Psoas muscle (tissue), 8 donors: ENCODE measurements at places on chromosomes 3 and 15.

DNA sequence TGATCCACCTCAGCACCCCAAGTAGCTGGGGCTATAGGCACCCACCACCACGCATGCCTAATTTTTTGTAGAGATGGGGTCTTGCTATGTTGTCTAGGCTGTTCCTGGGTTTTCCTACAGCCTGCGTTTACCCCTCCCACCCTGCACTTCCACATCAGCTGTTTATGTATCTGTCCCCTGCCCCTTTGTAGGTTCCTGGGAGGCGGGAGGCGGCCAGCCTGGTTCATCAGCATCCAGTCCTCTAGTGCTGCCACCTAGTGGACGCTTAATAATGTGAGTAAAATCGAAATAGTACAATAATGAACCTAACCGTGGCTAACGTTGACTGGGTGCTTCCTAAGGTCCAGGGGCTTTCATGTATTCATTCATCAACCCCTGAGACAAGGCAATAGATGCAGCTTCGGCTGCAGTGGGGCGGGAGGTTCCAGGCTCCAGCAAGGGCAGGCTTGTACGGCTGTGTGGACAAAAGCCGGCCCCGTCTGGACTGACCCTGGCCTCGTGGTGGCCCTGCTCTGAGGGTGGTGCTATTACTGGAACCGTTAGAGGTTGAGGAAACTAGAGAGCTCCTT lies 1.2 kb upstream of the LCTL start:
- DNase-seq, result no peak

DNA sequence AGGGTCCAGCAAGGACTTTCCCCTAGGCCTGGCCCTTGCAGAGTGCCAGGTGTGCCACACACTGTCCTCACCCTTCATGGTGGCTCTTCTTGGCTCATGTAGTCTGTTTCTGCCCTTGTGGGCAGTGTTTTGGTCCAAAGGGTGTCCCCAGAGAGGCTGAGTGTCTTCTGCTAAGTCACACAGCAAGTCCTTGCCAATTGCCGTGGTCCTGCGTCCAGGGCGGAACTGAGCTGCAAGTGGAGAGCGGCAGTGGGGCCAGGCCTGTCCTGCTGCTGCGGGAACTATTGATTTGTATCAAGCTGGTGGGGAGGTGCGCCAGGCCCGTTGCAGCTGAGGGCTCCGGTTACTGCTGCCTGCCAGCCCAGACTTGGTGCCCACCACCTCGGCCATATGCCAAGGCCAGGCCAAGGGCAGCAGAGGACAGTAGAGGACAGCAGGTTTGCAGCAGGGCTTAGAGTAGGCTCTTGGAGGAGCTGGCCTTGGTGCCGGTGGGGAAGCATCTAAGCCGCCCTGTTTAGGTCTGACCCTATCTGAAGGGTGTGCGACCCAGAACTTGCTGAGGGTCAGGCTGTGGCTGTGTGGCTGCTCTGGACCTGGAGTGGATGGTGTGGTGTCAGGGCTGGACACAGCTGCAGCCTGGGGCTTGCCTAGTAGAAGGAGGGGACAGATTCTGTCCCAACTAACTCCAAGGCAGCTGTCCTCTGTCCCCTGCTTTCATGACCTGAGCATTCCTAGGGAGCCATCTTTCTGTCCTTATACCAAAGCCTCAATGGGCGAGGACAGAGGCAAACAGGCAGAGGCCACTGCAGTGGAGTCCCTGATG lies 4.5 kb downstream of the AMIGO3 start:
- DNase-seq, result no peak

DNA sequence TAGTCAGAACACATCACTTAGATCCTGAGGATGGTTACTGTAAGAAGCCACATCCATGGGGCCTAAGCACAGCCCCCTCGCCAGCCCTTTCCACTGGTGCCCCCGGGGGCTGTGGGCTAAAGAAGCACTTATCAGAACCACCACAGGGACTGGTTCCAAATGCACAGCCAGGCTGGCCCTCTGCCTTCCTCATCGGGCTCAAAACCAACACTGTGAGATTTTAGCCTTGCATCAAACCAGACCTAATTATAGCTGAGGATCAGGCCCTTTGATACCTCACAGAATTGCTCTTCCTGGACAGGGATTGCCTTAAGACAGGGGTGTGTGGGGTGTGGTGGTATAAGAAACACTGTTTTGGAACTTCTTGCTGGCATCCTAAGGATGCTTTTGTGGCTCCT lies 23.7 kb downstream of the SRPRB start:
- DNase-seq, result no peak

DNA sequence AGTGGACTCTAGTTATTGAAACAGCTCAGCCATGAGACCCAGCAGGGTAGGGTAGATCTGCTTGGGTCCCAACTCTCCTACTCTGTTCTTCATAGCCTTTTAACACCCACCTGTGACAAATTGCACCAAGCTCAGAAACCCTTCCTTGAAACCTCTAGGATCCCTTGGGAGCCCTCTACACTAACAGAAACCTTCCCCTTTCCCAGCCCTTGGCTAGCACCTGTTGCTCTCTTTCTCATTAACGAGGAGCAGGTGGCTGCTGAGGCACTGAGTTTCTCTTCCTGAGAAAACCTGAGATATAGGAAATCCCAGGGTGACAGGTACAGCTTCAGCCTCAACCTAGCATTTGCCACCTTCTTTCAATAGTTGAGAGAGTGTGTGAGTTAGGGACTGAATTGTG lies 88.3 kb upstream of the CLSTN2 start:
- DNase-seq, result no peak

DNA sequence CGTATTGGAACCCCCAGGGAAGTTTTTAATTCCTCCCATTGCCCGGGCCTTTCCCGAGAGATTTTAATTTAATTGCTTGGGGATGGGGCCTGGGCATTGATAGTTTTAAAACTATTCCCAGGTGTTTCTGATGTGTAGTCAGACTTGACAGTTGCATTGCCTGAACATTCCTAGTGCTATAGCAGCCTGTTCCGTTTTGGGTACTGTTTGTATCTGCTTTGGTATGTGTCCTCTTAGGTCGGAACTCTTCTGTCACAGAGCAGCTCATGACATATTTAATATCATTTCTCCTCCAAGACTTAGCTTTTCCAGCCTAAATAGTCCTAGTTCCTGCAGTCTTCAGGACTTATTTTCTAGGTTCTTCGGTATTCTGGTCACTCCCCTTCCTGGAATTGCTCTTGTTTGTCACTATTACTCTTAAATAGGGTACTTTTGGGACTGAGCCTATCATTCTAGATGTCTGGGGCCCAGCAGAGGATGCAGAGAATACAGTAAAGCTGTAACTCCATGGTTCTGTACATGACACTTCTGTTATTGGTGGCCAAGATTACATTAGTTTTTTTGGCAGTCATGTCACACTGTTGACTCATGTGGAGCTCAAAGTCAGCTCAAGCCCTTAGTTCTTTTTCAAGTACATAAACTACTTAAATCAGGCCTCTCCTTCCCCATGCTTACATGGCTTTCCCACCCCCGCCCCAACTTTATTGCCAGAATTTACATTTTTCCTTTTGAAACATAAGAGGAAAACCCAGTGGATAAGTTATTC lies 81.5 kb downstream of the BBX start:
- no peak for DNase-seq

- no peak for DNase-seq
These were observed 1053.0 kb downstream of the FHIT start for GRCh38 chr3:60198179-60198720.

DNA sequence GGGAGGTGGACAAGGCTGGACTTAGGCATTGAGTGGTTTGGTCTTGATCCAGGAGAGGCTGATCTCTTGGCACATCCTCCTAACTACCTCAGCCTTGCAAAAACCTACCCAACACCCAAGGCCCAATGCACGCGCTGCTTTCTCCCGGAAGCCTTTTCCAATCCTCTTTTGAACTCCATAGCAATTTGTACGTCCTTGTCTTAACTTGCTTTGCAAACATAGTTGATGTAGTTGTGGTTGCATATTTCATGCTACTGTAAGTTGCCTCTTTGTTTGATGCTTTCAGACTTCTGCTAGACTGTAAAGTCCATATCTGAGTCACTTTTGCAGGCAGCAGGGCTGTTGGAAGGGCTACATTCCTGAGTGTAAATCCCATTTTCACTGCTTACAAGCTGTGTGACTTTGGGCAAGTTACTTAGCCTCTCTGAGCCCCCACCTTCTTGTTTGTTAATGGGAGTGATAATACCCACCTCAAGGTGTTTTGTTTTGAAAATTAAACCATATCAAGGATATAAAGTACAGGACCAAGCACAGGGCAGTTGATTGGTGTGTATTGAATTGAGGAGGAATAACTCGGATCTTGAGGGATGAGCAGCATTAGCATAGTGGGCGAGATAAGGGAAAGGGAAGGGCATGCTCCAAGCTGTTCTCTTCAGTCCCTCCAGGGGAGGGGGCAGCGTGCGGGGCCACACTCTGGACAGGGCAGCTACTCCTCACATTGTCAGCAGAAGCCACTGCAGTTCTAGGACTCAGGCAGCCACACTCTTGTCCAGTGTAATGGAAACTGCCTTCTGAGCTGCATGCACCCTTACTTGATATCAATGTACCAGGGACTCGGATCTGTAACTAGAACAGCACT lies 28.8 kb downstream of the SIAH2 start:
- DNase-seq, result no peak

GRCh38 chr3:163953526-163953925 lies 1124.8 kb downstream of the SI start:
- no peak for DNase-seq

DNA sequence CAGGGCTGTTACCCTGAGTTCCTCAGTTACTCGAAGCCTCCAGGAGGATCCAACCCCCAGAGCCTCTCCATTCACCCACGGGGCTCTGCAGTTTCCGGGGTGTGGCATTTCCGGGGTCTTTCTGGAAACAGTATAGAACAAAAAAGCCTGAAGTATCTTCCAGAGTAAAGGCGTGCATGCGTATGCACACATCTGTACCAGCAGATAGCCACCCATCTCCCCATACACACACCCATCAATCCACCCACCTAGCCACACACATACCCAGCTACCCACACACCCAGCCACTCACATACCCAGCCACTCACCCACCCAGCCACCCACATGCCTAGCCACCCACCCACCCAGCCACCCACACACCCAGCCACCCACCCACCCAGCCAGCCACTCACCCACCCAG lies 2.9 kb upstream of the DNAJB8 start:
- no peak for DNase-seq

GRCh38 chr15:82810890-82811426 lies 1.5 kb downstream of the WHAMM start:
- no peak for DNase-seq
